ENCODE measurements at places on chromosomes 6 and 20.

DNA sequence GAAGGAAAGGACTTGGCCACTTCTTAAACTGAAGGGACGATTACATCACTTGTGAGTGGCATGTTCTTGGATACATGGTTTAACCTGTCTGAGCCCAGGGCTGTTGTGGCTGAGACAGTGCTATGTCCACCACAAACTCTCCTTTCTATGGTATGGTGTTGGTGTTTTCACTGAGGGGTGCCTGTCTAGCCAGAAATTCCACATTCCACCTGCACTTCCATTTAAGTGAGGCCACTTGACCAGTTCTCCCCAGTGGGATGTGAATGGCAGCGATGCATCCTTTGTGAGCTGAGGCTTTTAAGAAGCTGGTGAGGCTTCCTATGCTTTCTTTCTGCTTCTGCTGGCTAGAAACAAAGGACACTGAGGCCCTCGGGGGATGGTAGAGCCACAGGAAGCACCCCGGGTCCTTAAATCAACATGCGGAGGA is 151.4 kb upstream of the CHD6 start:
- DNase-seq, result no peak

DNA sequence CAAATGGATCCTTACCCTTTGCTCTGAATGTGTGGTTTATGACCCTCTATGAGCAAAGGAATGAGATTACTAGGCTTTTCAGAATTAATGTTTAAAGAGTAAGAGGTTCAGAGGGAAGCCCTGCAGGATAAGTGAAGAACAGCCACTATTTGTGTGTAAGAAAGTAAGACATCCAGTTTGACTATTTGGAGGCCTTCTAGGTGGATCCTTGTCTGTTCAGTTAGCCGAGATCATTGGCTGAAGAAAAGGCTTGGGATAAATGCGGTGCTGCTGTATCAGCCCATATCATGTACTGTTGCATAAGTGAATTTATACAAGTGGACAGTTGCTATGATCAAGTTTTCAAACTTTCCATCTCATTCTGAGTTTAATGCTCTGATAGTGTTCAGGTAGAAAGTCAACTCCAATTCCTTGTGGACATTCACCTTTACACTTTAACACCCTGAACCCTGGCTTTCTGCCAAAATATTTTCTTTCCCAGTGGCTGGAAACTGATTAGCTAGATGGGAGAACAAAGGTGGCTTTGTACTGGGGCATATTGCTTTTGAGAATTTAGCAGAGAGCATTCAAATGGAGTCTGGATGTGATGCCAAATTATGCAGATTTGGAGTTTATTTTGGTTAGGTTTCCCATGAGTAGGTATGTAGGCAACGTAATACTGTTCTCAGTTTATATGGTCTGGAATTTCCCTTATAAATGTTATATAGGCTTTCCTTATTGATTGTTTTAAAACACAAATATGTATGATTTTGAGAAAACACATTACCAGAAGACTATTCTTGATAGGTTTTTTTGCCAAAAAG is 15.0 kb downstream of the PARD6B start:
- DNase-seq, result no peak

DNA sequence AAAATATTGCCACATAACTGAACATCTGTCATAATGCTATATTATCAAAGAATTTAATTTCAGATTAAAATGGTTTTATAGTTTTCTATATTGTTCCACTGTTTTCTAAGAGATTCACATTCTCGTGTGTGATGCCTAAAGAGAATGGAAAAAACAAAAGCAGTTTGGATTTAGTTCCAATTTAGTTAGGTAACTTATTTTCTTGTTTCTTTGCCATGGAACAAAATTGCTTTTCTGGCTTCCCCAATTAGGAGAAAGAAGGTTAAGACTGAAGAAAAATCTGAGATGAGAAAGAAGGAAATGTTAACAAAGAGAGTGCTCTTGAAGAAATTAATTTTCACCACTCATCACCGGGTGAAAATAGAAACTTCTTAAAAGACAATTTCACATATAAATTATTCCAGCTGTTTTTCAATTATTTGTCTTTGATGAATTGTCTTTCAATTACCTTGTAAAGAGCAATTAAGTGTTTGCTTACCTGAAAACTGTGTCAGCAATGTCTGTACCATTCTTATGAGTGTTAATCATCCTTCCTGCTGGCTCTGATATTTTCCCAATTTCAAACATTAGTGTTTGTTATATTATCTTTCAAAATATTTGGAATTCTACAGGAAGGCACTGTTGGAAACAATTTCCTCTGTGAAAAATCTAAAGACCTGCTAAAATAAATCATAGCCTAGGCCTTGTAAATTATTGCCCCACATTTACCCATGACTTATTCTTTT is 19.5 kb downstream of the PHACTR2 start:
- no peak for DNase-seq

- no peak for DNase-seq
These were observed 105.4 kb upstream of the ESR1 start for GRCh38 chr6:151701911-151702562.

DNA sequence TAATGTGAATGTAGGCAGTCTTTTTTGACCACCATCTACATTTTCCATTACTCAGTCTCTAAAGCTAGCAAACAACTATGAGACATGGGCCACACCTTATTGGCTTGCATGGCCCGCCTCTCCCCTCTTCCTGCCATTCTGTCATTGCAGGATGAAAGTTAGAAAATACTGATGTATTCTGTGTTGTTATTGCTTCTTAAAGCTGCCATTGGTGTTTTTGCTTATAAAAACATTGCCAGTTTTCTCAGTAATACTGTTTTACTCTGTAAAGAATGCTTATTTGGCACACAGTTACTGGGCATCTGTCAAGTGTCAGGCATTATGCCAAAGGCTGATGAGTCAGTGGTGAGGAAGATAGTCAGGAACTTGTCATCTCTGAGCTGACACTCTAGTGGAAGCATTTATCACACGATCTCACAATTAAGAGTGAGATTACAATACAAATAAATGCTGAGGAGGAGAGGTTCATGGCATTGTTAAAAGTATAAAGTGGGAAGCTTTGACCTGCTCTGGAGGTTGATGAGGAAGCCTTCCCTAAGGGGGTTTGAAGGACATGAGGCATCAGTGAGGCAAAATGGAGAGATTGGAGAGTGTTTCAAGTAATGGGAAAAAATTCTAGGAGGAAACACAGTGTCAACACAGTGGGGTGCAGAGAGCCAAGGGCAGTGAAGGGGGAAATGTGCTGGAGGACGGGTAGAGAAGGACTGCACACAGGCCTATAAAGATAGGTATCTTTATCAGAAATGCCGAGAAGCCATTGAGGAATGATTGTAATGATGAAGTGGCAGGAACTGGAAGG is 14.7 kb downstream of the KLHL32 start:
- no peak for DNase-seq

- no peak for DNase-seq
These were observed 9.6 kb upstream of the PLG start for GRCh38 chr6:160692369-160692959.

DNA sequence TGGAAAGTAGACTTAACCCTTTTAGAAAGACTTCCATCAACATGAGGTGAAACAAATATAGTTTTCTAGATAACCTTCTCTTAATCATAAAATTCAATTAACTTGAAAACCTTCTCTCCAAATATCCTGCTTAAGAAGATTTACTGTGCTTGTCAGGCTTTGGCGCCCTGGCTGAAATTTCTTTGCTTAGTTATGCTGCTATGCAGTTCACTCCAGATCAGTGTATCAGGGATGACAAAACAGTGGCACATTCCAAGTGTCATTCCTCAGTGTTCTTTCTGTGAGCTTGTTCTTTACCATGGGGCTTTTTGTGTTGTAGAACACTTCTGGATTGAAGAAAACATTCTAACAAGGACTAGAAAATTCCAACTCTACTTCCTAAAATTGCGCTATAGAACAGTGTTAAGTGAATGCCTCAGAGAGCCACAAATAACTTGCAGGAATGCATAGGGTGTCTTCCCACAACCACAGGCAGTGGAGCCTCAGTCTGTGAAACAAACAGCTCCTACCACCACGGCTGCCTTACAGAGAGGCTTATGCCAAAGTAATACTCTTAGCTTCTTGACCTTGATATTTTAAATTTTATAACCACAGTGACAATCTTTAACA is 443.6 kb downstream of the CDC5L start:
- DNase-seq, result no peak

DNA sequence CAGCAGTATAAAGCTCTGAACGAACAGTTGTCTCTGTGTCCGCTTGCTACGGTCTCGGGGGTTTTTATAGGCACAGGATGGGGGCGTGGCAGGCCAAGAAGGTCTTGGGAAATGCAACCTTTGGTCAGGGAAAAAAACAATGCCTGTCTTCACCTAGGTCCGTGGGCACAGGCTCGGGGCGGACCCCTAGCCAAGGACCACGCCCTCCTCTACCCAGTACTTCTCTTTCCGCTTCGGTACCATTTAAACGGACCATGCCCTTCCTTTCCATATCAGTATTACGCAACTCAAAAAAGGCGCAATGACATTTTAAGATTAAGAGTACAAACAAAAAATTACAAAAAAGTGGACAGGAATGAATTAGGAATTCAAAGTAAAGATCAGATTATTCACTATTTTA is 44.3 kb upstream of the SLC17A4 start:
- DNase-seq, result no peak

DNA sequence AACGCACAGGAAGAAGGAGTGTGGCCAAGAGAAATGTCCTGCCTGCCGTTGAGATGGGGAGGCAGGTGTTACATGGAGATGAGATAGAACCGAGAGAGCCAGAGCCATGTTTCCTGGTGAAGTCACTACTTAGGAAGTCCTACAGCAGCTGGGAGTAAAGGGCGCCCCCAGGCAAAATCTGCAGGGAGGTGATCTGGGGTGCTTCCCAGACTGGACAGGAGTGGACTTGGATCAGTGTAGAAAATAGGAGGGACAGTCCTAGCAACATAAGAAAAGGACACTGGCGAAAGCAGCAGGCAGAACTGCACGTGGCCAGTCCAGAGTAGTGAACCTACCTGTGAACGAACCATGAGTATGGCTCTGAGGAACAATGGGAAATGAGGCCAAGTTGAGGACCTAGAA is 85.3 kb downstream of the CD164 start:
- DNase-seq, result no peak

GRCh38 chr6:107398001-107398400 is 61.4 kb downstream of the PDSS2 start:
- DNase-seq, result no peak

DNA sequence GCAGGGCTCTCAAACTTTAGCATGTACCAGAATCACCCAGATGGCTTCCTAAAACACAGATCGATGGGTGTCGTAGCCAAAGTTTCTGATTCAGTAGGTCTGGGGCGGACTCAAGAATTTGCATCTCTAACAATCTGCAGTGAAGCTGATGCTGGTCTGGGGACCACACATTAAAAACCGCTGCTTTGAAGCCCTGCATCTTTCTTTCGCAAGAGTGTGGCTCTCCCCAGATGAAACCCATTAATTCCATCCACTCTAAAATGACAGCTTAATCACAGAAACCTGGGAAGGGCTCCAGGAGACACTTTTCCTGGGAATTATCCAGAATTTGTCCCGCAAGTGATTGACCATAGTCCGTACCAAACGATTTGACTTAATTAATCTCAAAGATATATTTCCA is 319.8 kb upstream of the PLCB4 start:
- no peak for DNase-seq

DNA sequence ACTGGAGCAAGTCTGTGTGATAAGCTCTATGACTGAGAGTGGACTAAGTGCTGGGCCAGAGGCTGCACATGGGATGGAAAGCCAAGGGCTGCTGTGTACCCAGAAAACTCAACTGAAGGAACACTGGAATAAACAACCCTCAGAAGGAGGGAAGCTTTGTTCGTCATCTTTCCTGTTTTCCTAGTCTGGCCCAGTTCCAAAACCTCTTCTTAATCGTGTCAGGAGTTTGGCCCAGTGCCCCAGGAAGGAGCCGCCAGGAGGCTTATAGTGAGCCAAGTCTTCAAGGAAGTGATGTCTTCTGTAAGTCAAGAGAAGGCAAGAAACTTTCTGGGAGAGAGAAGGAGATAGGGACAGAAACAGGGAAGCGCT is 23.3 kb upstream of the TOP1 start:
- DNase-seq, result peak; percentile 85

DNA sequence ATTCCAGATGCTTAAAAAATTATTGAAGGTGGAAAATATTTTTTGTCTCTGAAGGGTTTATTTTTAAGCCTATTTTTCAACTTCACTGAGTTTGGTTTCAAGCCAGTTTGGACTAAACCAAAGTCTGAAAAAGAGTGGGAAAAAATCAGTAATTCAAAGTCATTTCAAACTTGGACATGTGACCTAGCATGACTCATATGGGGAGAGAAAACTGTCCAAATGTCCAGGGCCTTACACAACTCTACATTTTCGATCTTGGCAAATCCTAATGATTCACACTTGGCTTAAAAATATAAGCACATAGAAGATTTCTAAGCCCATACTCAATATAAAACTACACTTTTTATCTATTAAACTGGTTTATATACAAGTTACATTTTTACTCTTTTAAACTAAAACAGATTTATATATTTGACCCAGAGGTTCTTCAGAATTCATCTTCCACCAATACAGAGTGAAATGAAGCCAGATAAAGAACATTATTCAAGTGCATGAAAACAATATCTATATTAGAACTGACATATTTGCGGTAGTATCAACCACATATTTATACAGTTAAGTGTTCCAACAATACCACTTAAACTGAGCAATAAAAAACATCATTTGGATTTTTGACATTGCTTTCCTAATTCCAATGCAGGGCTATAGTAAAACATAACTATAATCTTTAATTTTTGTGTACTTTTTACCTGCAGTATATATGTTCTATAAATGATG is 110.3 kb upstream of the TCF21 start:
- no peak for DNase-seq

DNA sequence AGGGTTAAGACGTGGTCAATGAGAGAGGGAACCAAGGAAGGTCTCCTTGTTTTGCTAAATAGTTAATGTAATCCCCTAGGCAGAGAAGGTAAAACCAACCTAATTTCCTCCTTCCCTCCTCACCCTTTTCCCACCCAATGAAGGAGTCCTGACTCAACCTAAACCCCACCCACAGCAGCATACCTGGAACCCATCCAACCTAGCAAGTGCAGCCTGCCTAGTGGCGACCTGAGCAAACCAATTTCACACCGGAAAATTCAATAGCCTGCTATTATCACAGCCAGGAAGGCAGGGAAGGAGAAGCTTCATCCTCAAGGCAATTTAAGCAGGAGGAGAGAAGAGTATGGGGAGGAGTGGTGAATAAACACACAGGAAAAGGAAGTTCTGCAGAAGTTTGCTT is 46.9 kb downstream of the OSTM1 start:
- DNase-seq, result no peak

GRCh38 chr6:161894436-161894835 is 620.6 kb upstream of the AGPAT4 start:
- DNase-seq, result no peak

- DNase-seq, result no peak
These were observed 140.5 kb upstream of the SYNDIG1 start for GRCh38 chr20:24328901-24329300.

GRCh38 chr6:123042401-123042800 is 46.4 kb downstream of the CLVS2 start:
- no peak for DNase-seq

GRCh38 chr6:25312034-25312620 is 33.0 kb downstream of the CARMIL1 start:
- DNase-seq, result no peak

GRCh38 chr6:27791182-27791943 is 120.8 kb downstream of the OR2B2 start:
- DNase-seq, result no peak

- no peak for DNase-seq
These were observed 124.7 kb upstream of the SPACA1 start for GRCh38 chr6:87922947-87923330.

- no peak for DNase-seq
These were observed 18.7 kb downstream of the MOCS3 start for GRCh38 chr20:50977066-50978021.

GRCh38 chr6:74579794-74580193 is 626.1 kb downstream of the COL12A1 start:
- DNase-seq, result no peak
